ENCODE measurements at places on chromosomes 12 and 14. TPM values are rescaled to one million over a fixed set of nuclear protein-coding genes. Genes with fewer than 3 reads are reported as not detected.

- no peak overlapping the region for H3K4me3 ChIP-seq
- no peak for DNase-seq
- no peaks in the 10 kb centered on the region for H3K27me3 ChIP-seq
Measured at GRCh38 chr12:12546314-12546772, 16.3 kb downstream of the DUSP16 start.

- H3K4me3 ChIP-seq = no peak overlapping the region
- no peak overlapping the region for H3K27ac ChIP-seq
- no peak for DNase-seq
Measured at GRCh38 chr12:2642176-2642892, 152.4 kb upstream of the FKBP4 start.

DNA sequence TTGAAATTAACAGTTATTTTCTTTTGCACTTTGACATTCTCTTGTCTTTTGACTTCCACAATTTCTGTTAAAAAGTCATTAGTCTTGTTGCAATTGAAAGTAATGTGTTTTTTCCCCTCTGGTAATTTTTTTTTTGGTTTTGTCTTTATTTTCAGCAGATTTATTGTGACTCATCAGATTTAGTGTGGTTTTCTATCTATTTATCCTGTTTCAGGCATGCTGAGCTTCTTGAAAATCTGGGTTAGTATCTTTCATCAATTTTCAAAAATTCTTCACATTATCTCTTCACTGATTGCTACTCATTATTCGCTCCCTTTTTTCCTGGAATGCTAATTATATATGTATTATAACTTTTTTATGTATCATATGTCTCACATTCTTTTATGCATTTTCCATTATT, 15.3 kb upstream of the NTF3 start:
- no peaks in the 10 kb centered on the region for H3K4me1 ChIP-seq
- no peaks in the 10 kb centered on the region for H3K36me3 ChIP-seq
- DNase-seq = no peak
- H3K27me3 ChIP-seq = no peaks in the 10 kb centered on the region

KRT2 gene
- total RNA-seq = not detected

BCL11B gene
- total RNA-seq = 0.33 TPM

DNA sequence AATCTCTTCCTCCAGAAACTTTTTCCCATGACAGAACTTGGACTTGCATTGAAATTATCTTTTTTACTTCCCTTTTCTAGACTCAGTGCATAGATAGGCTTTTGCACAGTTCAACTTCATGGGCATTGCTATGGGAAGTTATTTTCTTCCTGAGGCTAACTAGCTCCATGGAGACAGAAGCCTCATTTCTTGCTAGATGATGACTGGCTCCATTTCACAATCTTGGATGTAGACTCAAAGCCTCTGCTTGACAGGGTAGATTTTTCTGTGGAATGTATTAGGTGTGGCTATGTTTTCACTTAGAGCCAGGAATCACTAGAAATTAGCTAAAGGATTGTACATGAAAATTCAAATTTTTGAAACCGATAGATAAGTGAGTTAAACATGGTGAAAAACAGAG, 884.1 kb upstream of the MGAT4C start:
- no peak overlapping the region for H3K27ac ChIP-seq
- no peaks in the 10 kb centered on the region for H3K4me1 ChIP-seq
- no peak overlapping the region for H3K4me3 ChIP-seq
- no peaks in the 10 kb centered on the region for H3K27me3 ChIP-seq
- no peaks in the 10 kb centered on the region for H3K36me3 ChIP-seq

GRCh38 chr12:25491396-25492325, 61.4 kb downstream of the LMNTD1 start:
- H3K27me3 ChIP-seq = no peaks in the 10 kb centered on the region
- no peaks in the 10 kb centered on the region for H3K36me3 ChIP-seq
- H3K27ac ChIP-seq = no peak overlapping the region

DNA sequence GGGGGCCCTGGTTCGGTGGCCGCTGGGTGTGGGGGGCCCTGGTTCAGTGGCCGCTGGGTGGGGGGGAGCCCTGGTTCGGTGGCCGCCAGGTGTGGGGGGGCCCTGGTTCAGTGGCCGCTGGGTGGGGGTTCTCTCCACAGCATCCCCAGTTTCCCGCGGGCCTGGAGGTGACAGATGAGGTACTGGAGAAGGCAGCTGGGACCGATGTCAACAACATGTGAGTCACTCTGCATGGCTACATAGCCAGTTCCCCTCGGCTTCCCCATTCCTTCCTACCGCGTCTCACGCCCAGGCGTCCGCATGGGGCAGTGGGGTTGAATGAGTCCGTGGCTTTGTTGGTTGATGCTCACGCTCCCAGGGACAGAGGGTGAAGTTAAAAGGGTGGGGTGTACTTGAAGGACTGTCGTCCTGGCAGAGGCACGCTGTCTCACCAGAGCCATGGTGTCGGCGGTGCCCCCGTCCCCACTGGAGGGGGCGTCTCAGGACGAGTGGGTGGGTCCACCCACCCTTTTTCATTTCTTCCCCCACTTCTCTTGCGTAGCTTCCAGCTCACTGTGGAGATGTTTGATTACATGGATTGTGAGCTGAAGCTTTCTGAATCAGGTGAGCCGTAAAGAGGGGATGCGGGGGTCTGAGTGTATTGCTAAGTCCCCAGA, 15.6 kb downstream of the HIP1R start:
- H3K27me3 ChIP-seq = no peaks in the 10 kb centered on the region
- H3K4me1 ChIP-seq = peaks cover 24% of the 10 kb centered on the region
- no peak overlapping the region for H3K27ac ChIP-seq
- H3K36me3 ChIP-seq = no peaks in the 10 kb centered on the region
- no peak overlapping the region for H3K4me3 ChIP-seq
- DNase-seq = no peak

ANKRD33 gene
- total RNA-seq = not detected

HAL gene
- 0.51 TPM for total RNA-seq

TNS2 gene
- total RNA-seq = 66.1 TPM

DNA sequence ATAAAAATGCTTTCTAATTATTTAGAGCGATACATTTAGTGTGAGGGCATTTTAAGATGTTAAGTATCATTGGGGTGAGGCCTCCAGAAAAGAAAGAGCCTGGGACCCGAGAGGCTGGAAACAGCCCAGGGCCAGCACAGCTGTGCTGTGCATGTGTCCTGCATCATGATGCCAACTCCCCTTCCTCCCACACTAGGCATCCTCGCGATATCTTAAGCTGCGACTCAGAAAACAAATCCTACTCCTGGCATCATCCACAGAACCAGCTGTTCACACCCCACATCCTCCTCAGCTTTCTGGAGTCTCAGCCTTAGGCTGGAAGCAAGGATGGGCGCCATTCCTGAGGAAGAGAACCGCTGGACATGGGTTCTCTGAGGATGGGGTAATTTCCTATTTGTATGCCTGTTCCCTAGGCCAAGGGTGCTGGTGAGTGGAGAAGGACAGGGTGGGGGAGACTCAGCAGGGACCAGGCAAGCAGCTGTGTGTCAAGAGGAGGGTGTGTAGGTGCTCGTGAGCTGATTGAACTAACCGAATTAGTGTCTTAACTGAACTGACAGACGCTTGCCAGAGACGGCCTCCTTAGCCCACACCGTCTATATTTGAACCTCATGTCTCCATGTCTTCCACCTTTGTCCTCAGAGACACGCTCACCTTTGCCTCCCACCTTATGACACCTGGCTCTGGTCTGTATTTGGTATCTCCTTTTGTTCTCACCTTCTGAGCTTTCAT, 15.6 kb upstream of the MCRS1 start:
- H3K4me1 ChIP-seq = peaks cover 17% of the 10 kb centered on the region
- H3K27me3 ChIP-seq = no peaks in the 10 kb centered on the region
- no peaks in the 10 kb centered on the region for H3K36me3 ChIP-seq
- peak overlapping the region; percentile 75 for H3K27ac ChIP-seq
- no peak overlapping the region for H3K4me3 ChIP-seq
- DNase-seq = no peak

- H3K4me3 ChIP-seq = no peak overlapping the region
- no peak overlapping the region for H3K27ac ChIP-seq
- no peaks in the 10 kb centered on the region for H3K36me3 ChIP-seq
Measured at GRCh38 chr12:98750511-98750910, 105.4 kb downstream of the APAF1 start.

CCDC184 gene
- 1.5 TPM for total RNA-seq

DNA sequence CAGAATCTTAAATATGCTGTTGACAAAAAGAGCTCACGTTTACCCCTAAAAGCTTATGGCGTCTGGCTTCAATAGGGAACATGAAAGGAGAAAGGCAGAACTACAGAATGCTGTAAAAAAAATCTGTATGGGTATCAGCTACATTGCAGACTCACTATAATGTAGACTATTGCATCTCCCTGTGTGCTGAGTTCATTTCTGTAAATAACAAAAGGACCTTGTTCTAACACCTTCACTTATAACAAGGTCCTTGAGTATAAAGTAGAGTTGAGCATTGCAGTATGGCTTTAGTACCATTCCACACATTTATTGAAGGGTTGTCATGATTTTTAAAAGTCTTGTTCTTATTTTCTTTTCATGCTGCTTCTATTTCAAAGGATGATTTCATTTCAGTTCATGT, 165.3 kb downstream of the NPAS3 start:
- peaks cover 3% of the 10 kb centered on the region for H3K4me1 ChIP-seq
- H3K36me3 ChIP-seq = no peaks in the 10 kb centered on the region
- no peak overlapping the region for H3K4me3 ChIP-seq
- no peak for DNase-seq
- no peaks in the 10 kb centered on the region for H3K27me3 ChIP-seq
- H3K27ac ChIP-seq = no peak overlapping the region

ALG10B gene
- total RNA-seq = 4.4 TPM

- no peak for DNase-seq
- H3K4me1 ChIP-seq = peaks cover 13% of the 10 kb centered on the region
- no peak overlapping the region for H3K27ac ChIP-seq
- no peak overlapping the region for H3K4me3 ChIP-seq
- H3K36me3 ChIP-seq = no peaks in the 10 kb centered on the region
Measured at GRCh38 chr12:52119398-52120254, 40.1 kb downstream of the SMIM41 start.

GRCh38 chr14:64091217-64091616, 203.0 kb downstream of the ESR2 start:
- H3K36me3 ChIP-seq = peaks cover 83% of the 10 kb centered on the region
- no peak overlapping the region for H3K27ac ChIP-seq
- DNase-seq = no peak
- no peak overlapping the region for H3K4me3 ChIP-seq

RIN3 gene
- 13.2 TPM for total RNA-seq

DNA sequence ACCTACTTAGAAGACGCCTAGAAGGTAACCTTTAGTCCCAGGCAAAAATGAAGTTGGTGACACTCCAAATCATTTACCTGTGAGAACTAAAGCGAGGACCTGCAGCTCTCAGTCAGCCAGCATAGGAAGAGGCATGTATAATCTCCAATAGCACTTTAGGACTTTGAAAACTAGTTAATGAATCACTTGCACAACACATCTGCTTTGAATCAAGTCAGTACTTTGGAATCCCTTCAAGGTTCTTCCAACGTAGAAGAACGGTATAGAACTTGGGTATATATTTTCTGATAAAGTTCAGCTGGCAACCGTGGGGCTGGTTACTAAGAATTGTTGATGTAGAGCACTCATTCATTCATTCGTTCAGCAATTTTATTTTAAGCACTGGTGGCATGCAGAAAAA, 251.9 kb downstream of the TMEM132D start:
- no peak overlapping the region for H3K27ac ChIP-seq
- H3K4me1 ChIP-seq = no peaks in the 10 kb centered on the region
- no peak for DNase-seq
- no peaks in the 10 kb centered on the region for H3K36me3 ChIP-seq
- H3K27me3 ChIP-seq = no peaks in the 10 kb centered on the region
- H3K4me3 ChIP-seq = no peak overlapping the region

UBE2N gene
- 96.6 TPM for total RNA-seq

DNA sequence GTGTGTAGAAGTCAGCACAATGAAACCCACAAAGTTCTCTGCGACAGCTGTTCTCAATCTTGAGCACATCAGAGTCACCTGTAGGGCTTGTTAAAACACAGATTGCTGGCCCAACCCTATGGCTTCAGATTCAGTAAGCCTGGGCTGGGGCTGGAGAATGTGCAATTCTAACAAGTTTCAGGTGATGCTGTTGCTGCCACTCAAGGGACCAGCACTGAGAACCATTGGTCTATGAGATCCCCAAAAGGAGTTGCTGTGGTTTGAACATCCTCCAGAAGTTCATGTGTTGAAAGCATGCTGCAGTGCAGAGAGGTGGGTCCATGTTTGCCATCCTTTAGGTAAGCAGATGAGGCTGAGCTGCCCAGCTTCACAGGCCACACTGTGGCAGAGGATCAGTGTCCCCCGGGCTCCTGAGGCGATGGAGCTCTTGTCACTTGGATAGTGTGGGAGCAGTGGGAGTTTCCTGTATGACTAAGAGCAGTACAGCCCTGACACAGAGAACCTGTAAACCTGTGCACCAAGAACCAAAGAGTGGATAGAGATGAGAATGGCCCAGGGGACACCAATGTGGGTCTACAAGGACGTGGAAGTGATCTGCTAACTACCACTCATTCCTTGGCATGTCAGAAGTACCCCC, 8.0 kb upstream of the RTRAF start:
- H3K27me3 ChIP-seq = no peaks in the 10 kb centered on the region
- DNase-seq = no peak
- no peak overlapping the region for H3K27ac ChIP-seq
- no peaks in the 10 kb centered on the region for H3K36me3 ChIP-seq
- peaks cover 10% of the 10 kb centered on the region for H3K4me1 ChIP-seq

DNA sequence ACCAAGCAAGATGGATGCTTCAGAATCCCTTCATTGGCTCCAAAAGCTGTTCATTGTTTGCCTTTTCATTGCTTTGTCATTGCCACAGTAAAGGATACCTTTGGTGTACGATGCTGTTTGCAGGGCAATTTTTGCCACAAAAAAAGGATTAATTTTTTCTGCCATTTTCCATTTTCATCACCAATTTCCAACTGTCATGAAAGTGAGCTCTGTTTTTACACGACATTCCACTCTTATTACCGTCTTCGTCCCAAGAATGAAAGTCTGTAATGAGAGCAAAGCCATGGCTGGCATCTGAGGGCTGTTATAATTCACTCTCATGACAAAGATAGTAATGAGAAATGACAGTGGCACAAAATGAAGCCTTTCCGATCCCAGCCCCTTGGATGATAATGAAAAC, 272.7 kb upstream of the DCN start:
- no peak for DNase-seq
- H3K27ac ChIP-seq = no peak overlapping the region
- H3K36me3 ChIP-seq = no peaks in the 10 kb centered on the region
- no peaks in the 10 kb centered on the region for H3K4me1 ChIP-seq
- no peaks in the 10 kb centered on the region for H3K27me3 ChIP-seq

CGRRF1 gene
- total RNA-seq = 20.0 TPM

- no peak overlapping the region for H3K27ac ChIP-seq
- H3K36me3 ChIP-seq = no peaks in the 10 kb centered on the region
- H3K4me1 ChIP-seq = no peaks in the 10 kb centered on the region
- no peak overlapping the region for H3K4me3 ChIP-seq
- DNase-seq = no peak
Measured at GRCh38 chr12:8603856-8604255, 8.8 kb downstream of the AICDA start.

- no peak overlapping the region for H3K27ac ChIP-seq
- H3K4me3 ChIP-seq = no peak overlapping the region
- no peaks in the 10 kb centered on the region for H3K27me3 ChIP-seq
- DNase-seq = no peak
Measured at GRCh38 chr12:64745259-64745807, 13.9 kb downstream of the GNS start.

- no peaks in the 10 kb centered on the region for H3K4me1 ChIP-seq
- no peaks in the 10 kb centered on the region for H3K27me3 ChIP-seq
- no peak for DNase-seq
- H3K36me3 ChIP-seq = no peaks in the 10 kb centered on the region
Measured at GRCh38 chr12:59938190-59938962, 342.5 kb downstream of the SLC16A7 start.

KRT73 gene
- total RNA-seq = not detected

AMN1 gene
- total RNA-seq = 15.1 TPM

Measured in heart right ventricle (tissue), 16 donors.